ENCODE measurements at places on chromosomes 12 and 14.

- DNase-seq: no peak
Observed at GRCh38 chr12:6538420-6539313, 4.3 kb downstream of the GAPDH start.

DNA sequence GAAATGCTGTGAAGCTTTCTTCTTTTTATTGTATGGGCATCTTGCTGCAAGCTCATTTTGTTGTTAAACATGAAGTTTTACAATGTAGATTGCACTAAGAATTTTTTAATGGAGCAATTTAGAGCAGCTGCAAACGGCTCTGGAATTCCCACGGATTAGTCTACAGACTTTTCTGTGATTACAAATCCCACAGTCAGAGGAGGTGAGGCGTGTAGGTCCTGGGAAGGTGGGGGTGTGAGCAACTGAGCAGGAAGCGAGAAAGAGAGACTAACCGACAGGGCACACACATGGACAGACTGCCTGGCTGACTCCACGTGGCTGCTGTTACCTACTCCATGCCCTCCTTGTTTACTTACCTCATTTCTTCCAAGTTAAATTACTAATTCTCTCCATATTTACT, 348.5 kb downstream of the NPAS3 start:
- DNase-seq: no peak

- no peak for DNase-seq
Observed at GRCh38 chr14:33809396-33809981, 141.4 kb downstream of the EGLN3 start.

GRCh38 chr12:3017281-3017680, 58.1 kb downstream of the TEAD4 start:
- DNase-seq: no peak

- DNase-seq: no peak
Observed at GRCh38 chr12:75698052-75698451, 186.6 kb upstream of the KRR1 start.

GRCh38 chr12:89069431-89069830, 282.9 kb downstream of the DUSP6 start:
- DNase-seq: no peak

DNA sequence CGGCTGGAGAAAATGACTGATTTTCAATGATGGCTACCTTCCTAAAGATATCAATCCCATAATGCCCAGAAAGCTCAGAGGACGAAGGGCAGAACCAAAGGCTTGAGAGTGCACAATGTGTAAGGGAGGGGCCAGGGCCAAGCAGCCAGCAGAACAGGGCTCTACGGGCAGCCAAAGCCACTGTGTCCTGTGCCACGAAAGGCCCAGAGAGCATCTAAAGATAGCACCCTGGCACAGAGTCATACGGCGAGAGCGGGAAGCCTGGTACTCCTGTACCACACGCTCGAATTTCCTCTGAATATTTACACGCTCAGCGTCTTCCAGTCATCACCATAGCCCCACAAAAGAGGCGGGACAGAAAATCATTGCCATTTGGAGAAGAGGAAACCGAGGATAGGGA, 39.5 kb downstream of the PRMT8 start:
- no peak for DNase-seq

DNA sequence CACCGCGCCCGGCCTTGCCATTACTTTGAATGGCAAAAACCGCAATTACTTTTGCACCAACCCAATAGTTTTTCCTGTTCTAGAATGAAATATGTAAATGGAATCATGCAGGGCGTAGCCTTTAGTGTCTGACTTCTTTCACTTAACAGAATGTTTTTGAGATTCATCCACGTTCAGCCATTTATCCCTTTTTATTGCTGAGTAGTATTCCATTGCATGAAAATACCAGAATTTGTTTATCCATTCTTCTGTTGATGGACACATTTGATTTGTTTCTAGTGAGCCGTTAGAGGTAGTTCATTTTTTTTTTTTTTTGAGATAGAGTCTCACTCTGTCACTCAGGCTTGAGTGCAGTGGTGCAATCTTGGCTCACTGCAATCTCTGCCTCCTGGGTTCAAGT, 90.6 kb downstream of the SLC25A47 start:
- DNase-seq: no peak

- no peak for DNase-seq
Observed at GRCh38 chr12:123948401-123948795, 24.2 kb downstream of the CCDC92 start.

DNA sequence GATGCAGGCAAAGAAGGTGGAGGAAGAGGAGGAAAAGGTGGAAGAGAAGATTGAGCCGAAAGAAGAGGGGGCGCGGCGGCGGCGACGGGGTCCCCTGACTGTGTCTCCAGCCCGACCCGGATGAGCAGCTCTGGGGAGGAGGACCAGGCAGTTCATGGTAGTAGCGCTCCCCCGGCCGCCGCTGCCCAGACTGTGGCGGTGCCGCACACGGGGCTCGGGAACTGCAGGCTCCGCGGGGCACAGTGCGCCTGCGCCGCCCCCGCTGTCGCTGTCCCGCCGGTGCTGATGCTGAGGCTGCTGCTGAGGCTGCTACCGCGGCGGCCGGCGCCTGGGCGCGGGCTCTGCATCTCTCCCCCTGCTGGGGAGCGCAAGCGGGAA, at the start of gene KCNH5:
KCNH5 (minus strand) TSS at position 225 of the 378 bp plus-strand sequence. CDS start 272 bp downstream, outside the sequence.
- DNase-seq: no peak

DNA sequence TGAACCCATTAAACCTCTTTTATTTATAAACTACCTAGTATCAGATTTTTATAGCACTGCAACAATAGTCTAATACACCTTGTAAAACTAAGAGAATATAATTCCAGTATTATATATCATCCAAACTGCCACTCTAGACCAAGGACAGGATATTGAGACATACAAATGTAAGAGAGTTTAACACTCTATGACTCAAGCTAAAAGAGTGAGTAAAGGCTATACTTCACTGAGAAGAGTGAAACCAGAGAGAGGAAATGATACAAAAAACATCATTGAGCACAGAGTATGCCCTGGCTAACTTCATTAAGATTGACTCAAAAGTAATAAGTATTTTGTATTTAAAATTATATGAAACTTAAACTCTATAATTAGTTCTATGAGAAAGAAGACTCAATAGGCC, 1951.9 kb upstream of the SEL1L start:
- no peak for DNase-seq

DNA sequence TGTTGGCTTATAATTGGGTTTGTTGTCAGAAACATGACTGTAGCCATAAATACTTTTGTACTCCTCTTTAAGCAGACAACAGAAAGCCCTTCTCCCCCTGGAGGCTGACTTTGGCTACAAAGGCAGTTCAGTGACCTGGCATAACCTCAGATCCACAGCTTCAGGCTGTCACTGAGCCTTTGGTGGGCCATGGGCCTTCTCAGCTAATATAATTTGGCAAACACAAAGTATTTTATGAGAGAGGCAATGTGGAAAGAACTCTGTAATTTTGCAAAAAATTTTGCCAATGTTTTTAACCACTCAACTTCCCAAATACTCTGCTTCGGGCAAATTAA, 15.5 kb upstream of the MGP start:
- no peak for DNase-seq

DNA sequence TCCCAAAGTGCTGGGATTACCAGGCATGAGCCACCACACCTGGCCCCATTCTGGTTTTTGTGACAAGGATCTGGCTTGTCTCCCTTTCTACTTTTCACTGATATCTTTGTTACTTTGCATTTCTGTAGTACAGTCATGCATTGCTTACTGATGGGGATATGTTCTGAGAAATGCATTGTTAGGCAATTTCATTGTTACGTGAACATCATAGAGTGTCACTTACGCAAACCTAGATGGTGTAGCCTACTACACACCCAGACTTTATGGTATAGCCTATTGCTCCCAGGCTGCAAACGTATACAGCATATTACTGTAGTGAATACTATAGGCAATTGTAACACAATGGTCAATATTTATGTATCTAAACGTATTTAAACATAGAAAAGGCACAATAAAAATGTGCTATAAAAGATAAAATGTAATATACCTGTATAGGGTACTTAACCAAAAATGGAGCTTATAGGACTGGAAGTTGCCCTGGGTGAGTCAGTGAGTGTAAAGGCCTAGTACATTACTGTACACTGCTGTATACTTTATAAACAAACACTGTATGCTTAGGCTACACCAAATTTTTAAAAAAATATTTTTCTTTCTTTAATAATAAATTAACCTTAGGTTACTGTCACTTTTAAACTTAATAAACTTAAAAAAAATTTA, 16.0 kb downstream of the MRPL42 start:
- no peak for DNase-seq

DNA sequence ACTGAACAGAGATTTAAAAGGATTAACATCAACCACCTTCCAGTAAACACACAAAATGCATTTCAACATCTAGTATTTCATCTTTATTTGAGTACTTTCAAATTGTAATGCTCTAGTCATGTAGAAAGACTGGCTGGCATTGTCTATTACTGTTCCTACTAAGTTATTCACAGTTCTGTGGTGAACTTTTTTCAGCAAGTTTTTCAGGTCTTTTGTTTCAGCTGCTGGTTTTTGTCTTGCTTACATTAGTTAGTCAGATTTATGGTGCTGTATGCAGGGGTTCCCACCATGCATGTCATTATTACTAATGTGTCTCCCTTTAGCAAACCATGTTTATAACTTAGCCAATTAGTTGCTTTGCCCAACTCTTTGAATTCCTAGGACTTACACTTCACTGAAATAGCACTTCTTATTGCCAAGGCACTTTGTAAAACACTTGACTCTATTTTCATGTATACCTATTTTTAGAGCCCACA, 253.4 kb upstream of the KITLG start:
- DNase-seq: no peak

- DNase-seq: no peak
Observed at GRCh38 chr14:21091821-21092272, 6.6 kb downstream of the ZNF219 start.

GRCh38 chr12:52041695-52042123, 9.5 kb upstream of the NR4A1 start:
- no peak for DNase-seq

- no peak for DNase-seq
Observed at GRCh38 chr14:103451401-103451800, 66.2 kb downstream of the MARK3 start.

DNA sequence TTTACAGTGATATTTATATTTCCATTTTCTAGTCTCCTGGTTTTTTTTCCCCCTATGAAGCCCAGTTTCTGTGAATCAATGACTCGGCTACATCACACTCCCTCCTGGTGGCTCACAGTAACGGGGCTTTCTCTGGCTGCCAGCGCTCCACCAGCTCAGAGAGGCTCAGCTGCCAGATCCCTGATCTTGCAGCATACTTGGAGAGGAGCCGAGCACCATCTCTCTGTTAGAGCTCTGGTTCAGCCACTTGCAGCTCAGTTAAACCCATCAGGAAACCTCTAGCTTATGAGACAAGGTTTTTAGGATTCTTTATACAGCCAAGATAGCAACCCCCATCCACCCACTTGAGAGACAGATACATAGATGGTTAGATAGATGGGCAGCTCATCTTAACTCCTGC, 74.6 kb downstream of the CIT start:
- no peak for DNase-seq

DNA sequence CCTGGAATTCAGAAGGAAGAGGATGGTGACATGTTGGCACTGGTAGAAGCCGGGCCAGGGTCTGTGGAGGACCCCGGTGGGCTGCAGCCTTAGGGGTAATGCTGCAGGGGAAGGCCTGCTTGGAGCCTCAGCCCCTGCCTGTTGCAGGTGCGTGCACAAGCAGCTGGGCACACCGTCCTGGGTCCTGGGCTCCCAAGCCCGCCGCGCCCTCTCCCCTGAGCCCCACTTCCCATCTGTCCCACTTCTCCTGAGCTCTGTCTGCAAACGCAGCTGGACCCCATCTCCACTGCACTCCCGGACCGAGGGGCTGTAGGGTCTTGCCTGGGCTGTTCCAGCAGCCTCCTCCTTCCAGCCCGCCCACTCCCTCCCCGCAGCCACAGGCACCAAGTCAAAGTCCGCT, 116.8 kb downstream of the GLT1D1 start:
- no peak for DNase-seq

- DNase-seq: no peak
Observed at GRCh38 chr12:56296295-56296694, 3.8 kb downstream of the CS start.

DNA sequence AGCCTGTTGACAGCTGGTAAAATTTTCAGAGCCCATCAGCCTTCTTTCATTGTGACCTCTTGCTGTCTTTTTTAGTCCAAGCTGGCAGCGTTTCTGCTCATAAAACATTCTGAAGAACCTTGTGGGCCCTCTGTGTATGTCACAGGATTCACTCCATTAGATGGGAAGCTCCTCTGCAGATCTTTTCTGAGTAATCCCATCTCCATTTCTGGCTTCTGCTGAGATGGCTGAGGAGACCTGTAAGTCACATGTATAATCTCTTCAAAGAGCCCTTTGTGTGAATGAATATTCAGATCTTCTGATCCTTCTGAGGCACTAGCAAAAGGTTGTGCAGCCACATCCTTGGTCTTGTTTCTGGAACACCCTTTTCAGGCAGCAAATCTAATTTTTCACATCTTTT, 2.8 kb downstream of the RXYLT1 start:
- no peak for DNase-seq

GRCh38 chr12:123445388-123446332, 9.2 kb upstream of the RILPL2 start:
- no peak for DNase-seq

- no peak for DNase-seq
Observed at GRCh38 chr14:60893911-60894310, 87.0 kb downstream of the TRMT5 start.

GRCh38 chr12:53980802-53981496, 4.0 kb upstream of the HOXC10 start:
- no peak for DNase-seq

GRCh38 chr12:32125455-32126084, 18.9 kb downstream of the BICD1 start:
- no peak for DNase-seq

GRCh38 chr12:58211211-58211610, 269.8 kb downstream of the ATP23 start:
- no peak for DNase-seq

DNA sequence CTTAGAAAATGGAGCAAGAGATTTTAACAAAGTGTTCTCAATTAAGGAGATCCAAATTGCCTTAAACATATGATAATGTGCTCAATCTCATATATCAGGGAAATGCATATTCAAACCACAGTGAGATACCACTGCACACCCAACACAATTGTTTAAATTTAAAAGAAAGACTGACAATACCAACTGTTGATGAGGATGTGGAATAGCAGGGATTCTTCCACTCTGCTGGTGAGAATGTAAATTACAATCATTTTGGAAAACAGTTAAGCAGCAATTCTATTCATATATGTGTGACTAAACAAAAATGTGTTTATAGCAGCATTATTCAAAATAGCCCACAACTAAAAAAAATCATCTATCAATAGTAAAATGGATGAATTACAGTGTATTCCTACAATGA, 144.2 kb downstream of the KICS2 start:
- DNase-seq: no peak

- DNase-seq: no peak
Observed at GRCh38 chr12:120678572-120678971, 8.4 kb upstream of the MLEC start.

DNA sequence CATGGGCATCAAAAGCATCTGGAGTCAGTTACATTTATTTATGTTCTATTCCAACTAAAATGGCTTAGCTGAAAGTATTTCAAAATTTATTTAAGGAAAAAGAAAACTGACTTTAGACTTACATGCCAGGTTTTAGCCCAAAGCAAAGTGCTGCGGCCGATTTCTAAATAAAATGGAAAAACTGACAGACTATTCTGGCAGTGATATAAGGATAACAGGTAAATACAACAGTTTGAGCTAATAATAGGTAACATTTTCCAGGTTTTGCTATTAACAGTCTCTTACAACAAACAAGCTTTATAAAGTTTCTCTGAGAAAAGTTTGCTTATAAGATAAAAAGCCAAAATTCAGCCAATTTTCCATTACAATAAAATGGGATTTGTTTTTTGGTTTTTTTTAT, 937.2 kb upstream of the FLRT2 start:
- no peak for DNase-seq

GRCh38 chr12:38664661-38665269, 240.6 kb downstream of the CPNE8 start:
- DNase-seq: no peak
